ENCODE measurements at places on chromosomes 3 and 15.

- DNase-seq = no peak
These were observed 27.6 kb downstream of the SLC28A1 start for GRCh38 chr15:84911879-84912660.

- no peak for DNase-seq
These were observed 42.9 kb upstream of the NEO1 start for GRCh38 chr15:73009066-73010056.

DNA sequence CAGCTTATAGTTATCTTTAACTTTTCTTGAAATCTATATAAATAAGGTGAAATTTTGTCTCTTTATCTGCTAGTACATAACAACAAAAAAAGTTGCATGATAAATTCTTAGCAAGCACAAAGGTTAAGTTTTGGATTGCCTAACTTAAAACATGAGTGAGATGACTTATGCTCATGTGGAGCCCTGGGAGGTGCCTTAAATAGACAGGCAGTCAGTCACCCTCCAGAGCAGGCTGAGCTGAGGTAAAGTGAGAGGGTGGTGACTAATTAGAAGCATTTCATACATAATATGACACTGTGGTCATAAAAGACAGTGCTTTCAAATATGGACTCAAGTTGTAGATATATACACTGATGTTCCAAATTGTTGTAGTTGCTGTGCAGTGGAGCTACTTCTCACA lies 14.6 kb upstream of the MME start:
- DNase-seq = no peak

GRCh38 chr3:121698901-121699300 lies 38.2 kb upstream of the HCLS1 start:
- no peak for DNase-seq

DNA sequence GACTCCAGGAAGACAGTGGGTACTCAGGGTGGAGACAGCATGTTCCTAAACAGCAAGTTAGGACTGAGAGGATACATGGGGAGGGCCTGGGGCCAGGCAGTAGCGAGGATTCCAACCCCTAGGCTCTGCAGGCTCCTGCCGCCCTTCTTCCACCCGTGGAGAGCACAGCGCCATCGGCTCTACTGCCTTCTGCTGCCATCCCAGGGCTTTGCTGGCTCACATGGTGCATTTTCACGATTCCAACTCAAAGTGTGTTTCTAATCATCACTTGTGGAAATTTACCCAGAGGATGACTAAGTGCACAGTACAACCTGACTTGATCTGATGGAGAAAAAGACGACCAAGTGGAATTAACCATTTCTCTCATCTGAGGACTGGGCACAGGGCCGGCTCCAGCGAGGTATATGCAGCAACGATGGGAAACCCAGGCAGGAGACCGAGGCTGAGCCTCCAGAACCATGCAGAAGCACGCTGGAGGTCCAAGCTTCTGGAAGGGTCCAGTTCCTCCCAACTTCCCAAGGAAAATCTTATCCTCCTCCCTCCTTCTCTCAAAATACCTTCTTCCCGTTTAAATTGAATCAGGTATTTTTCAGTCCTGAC lies 104.6 kb downstream of the LRIG1 start:
- DNase-seq = no peak

GRCh38 chr3:120227710-120228347 lies 57.2 kb downstream of the GPR156 start:
- no peak for DNase-seq

DNA sequence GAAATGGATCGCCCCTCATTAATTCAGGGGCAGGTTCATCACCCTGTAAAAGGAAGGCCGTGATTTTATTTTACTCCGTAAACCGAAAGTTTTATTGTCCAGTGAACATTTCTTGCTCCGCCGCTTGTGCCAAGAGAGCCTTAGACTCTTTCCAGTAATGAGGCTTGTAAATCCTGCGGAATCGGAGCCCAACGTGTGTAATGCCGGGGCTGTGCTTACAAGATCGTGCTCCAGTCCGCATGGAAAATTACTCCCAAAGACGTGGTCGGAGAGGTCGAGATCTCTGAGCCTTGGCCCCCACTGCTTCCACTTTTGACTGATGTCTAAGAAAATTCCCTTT lies 649 bp upstream of the PLOD2 start:
- DNase-seq = no peak

- no peak for DNase-seq
These were observed 14.8 kb downstream of the CYP1A2 start for GRCh38 chr15:74763416-74763815.

GRCh38 chr3:135020181-135020580 lies 225.1 kb downstream of the EPHB1 start:
- no peak for DNase-seq

- DNase-seq = no peak
These were observed 58.4 kb downstream of the PPARG start for GRCh38 chr3:12347301-12347700.
